Pancreas (tissue), 10 donors: ENCODE measurements at places on chromosomes 1 and 21.

- DNase-seq: no peak
Measured at GRCh38 chr21:45154511-45155508, 80.4 kb downstream of the ADARB1 start.

DNA sequence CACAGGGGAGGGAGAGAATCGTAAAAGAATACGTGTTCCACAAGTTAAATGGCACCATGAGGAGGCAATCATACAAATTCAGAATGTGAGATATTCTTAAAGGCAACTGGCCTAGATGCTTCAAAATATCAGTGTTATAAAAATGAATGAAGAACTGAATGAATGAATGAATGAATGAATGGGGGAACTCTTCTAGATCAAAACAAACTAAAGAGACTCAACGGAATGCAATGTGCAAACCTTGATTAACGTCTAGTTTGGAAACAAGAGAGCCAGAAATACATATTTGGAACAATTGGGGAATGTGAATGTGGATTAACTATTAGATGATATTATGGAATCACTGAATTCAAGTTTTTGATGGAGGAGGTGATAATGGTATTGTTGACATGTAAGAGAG, 16.8 kb downstream of the CFAP45 start:
- DNase-seq: no peak

DNA sequence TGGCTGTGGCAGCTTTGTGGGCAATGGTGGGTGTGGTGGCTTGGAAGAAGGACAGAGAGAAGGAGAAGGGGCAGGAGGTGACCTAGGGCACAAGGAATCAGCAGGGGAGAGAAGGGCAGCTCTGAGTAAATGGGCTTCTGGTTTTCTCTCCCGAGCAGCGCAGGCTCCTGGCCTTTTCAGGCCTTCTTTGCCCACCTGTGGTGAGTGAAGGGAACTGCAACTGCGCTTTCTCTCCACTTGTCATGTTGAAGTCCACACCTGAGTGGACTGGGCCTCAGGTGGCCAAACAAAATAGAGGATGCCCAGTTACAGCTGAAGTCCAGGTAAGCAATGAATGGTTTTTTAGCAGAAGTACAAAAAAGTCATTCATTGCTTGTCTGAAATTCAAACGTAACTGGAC, 29.4 kb upstream of the KCNA10 start:
- no peak for DNase-seq

GRCh38 chr1:48870596-48870995, 93.9 kb upstream of the BEND5 start:
- no peak for DNase-seq

GRCh38 chr1:27267153-27267552, 32.7 kb downstream of the WDTC1 start:
- DNase-seq: no peak

DNA sequence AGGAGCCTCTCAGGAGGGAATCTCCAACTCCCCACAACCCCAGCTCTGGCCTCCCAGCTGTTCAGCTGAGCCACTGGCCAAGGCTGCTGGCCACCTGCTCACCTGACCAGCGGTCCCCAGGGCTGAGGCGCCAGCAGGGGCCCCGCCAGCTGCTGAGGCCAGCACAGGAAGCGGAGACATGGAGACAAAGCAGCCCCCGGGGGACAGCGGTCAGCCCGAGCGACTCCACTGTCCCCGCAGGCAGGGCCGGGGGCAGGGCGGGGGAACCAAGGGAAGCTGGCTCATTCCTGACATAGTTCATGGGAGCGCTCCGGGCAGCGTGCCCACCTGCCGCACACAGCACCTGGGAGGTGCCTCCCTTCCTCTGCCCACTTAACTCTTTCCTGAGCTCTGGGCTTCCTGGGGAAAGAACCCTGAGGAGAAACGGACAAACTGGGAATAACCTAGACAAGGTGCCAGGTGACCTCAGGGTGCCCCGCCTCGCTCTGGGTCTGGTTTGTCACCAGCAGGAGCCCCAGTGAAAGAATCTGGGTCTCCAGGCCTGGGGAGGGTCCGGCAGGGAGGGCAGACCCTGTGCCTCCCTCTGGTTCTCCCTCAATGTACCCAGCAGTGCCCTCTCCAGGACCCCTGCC, 10.7 kb downstream of the EPHA2 start:
- DNase-seq: peak; percentile 97

- DNase-seq: no peak
Measured at GRCh38 chr1:50562106-50562505, 138.9 kb upstream of the DMRTA2 start.

GRCh38 chr1:13770743-13771142, 70.8 kb downstream of the PRDM2 start:
- no peak for DNase-seq

GRCh38 chr1:210822932-210823331, 311.0 kb downstream of the KCNH1 start:
- no peak for DNase-seq

DNA sequence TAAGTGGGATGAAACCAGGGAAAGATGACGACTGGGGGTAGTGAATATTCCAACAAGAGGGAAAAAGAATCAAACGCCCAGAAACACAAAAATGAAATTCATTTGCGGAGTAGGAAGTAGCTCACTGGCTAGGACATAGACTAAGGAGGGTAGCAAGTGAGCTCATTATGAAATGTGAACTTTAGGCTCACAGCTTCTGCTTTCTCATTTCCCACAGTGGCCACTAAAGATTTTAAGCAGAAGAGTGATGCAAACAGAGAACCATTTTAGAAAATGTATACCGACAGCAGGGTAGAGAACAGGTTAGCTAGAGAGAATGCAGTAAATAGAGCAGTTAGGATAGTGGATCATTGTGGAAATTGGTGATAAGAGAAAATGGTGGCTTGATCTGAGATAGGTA, 3.5 kb downstream of the CD48 start:
- no peak for DNase-seq

DNA sequence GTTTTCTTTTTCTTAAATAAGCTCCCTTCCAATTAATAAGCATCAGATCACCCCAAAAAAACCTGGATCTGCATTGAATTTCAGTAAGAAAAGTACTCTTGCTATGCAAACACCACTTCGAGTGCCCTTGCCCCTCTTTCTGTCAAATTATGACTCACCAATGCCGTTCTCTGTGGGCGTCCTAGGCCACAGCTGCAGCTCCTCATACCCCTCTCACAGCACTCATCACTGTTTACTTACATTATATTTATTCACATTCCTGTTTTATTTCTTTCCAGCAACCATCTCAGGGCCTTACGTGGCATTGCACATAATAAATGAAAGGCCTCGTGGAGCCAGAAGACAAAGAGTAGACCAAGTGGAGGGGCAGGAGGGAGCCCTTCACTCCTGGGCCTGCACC, 99.1 kb upstream of the CTTNBP2NL start:
- no peak for DNase-seq

DNA sequence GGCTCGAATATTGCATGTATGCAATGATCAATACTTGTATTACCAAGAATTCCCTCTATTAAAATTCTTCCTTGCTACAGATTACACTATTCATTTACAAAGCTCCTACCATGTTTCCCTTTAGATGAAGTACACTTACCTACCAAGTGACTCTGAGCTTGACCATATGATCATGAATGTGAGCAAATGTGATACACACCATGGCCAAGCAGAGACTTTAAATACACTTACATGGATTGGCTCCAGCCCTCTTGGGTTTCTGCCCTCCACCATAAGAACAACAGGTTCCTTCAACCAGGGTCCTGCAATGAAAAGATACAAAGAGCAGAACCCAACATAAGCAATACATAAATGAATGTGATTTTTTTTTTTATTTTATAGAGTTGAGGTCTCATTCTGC, 30.0 kb downstream of the LRRC52 start:
- no peak for DNase-seq

- DNase-seq: no peak
Measured at GRCh38 chr1:112470966-112471365, 37.8 kb upstream of the WNT2B start.

DNA sequence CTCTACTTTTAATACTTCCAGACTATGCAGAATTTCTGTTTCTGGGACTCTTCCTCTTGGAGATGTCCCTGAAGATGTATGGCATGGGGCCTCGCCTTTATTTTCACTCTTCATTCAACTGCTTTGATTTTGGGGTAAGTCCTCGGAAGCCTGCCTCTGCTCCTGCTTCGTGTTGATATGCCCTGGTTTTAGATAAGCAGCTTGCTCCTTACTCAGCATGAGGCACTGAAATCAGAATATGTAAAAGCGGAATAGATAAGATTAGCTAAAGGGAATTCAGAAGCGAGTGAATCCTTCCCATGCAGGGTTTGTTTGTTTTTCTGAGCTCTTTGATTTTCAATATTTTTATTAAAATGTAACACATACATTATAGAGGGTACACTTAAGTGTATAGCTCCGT, 234.7 kb downstream of the CACNA1E start:
- DNase-seq: no peak

DNA sequence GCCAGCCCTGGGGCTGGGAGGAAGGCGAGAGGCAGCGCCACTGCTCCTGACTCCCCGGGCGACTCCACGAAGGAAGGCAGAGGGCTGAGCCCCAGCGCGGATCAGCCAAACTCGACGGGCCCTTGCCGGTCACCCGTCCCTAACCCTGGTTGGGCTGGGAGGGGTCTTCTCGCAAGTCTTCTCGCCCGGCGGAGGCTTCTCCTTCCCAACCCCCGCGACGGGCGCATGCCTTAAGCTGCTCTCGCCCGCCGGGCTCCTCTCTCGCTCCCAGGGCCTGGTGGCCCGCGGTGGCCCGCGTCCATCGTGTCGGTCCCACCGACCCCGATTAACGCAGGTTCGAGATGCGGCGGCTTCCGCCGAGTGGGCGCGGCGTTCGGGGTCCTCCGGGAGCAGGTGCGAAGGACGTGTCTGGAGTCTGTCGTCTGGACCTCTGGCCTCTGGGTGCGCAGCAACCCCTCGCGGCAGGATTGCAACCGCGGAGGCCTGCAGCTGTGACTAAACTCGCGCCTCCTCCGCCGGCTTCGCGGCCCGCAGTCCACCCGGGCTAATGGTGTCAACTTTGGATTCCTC, 29.0 kb upstream of the PPM1J start:
- peak; percentile 64 for DNase-seq

- no peak for DNase-seq
Measured at GRCh38 chr1:184912392-184912791, 61.9 kb downstream of the NIBAN1 start.

DNA sequence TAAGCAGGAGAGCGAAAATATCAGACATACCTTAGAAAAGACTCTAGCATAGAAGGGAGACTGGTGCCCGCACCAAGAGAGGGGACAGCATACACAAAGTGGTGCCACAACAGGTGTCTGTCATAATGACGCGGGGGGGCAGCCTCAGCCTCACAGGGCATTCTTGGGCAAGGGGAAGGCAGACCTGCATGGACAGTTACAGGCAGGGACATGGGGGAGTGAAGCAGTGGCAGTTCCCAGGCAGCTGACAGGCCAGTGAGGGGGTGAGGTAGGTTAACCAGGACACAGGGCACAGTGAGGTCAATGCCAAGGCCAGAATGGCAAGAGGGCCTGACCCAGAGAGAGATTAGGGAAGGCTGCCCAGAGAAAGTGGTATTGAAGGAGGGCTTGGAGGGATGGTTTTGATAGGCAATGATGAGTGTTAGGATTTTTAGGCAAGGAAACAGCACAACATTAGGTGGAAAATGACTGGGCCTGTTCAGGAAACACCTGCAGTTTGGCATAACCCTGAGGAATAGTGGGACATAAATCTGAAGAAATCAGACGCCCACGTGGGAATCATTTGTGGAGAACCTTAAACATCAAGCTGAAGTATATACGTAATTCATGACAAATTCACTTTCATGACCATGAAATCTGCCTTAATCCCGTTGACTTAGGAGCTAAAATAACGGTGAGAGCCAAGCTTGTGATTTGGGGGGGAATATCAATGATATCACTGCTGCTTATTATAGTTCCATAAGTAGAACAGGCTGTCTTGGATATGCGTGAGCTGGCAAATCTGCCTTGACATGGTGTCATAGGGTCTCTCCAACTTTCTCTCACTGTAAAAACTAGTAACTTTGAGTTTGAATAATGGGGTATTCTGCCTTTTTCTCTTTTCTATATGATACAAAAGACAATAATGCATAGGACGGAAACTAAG, 8.9 kb downstream of the PTPN14 start:
- no peak for DNase-seq

- DNase-seq: no peak
Measured at GRCh38 chr1:42034426-42034825, 115.7 kb upstream of the HIVEP3 start.

GRCh38 chr1:228799924-228800323, 64.6 kb downstream of the RHOU start:
- no peak for DNase-seq

DNA sequence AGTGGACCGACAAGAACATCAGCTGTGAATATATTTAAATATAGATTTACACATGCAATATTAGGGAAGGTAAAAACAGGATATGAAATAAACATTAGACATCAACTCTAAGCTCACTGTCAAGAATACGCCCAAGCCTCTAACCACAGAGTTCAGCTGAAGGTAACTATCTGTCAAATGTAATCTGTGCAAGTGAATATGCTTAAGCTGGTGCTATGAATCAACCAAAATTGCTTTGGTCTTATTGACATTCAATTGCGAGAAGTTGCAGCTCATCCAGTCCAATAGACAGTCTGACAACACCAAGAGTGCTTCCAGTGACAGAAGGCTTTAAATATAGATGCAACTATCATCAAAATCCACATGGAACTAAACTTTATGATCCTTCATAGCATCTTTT, 32.3 kb downstream of the USH2A start:
- no peak for DNase-seq

DNA sequence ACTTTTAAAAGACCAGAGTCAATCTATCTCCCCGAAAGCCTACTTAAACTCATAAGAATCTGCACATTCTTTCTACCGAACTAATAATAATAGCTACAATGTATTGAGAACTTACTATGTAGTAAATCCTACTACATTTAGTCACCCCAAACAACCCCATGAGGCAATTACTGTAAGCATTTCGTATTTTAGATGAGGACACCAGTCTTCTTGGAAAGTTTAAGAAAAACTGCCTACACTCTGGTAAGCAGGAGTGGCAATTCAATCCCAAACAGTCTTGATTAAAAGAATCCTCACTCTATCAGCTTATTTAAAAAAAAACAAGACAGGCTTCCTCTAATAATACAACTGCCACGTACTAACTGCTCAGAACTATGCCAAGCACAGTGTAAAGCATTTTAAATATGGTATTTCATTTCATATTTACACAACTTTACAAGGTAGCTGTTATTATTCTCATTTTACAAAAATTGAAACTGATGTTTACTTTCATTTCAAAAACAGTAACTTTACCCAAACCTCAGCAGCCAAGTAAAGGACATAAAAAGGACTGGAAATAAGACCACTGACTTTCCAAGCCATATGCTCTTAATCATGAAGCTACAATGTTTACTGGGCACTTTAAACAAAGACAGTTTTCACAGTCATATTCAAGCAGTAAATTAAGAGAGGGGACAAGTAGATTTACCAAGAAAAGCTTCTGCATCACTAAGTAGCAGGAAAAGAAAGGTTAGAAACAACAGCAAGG, 13.9 kb downstream of the ARID4B start:
- no peak for DNase-seq
